Activated CD4-positive, alpha-beta memory T cell treated with anti-CD3 and anti-CD28 coated beads, Interleukin-2, amount 10 ng/mL, durations not matched to agents 7 days and 5 days (primary cell): ENCODE measurements at places on chromosomes 7 and 10.
A peak's percentile ranks its signal among the peaks of the same experiment; 100 is the strongest.

GRCh38 chr7:12896316-12896715, 208.9 kb downstream of the ARL4A start:
- no peaks in the 10 kb centered on the region for H3K36me3 ChIP-seq
- H3K4me1 ChIP-seq = no peaks in the 10 kb centered on the region
- no peak overlapping the region for H3K27ac ChIP-seq
- no peaks in the 10 kb centered on the region for H3K27me3 ChIP-seq

DNA sequence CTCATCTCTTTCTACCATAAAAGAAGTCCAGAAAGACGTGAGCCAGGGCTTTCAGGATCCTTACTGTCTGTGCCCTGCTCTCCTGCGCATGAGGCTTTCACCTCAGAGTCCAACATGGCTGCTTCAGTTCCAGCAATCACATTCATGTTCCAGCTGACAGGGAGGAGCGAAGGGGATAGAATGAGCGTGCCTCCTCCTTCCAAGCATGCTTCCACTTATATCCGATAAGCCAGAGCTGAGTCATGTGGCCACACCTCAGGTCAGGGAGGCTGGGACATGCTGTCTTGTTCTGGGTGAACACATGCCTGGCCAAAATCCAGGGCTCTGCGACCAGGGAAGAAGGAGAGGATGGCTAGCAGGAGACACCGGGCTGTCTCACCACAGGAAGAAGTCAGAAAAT, 248.2 kb downstream of the SKAP2 start:
- H3K27me3 ChIP-seq = peaks cover 5% of the 10 kb centered on the region
- H3K27ac ChIP-seq = no peak overlapping the region
- no peaks in the 10 kb centered on the region for H3K4me1 ChIP-seq
- H3K4me3 ChIP-seq = no peak overlapping the region
- H3K36me3 ChIP-seq = no peaks in the 10 kb centered on the region

- H3K27me3 ChIP-seq = no peaks in the 10 kb centered on the region
- H3K27ac ChIP-seq = no peak overlapping the region
- H3K36me3 ChIP-seq = no peaks in the 10 kb centered on the region
- DNase-seq = no peak
- H3K4me1 ChIP-seq = no peaks in the 10 kb centered on the region
These were observed 579.8 kb downstream of the GLRX3 start for GRCh38 chr10:130715686-130716670.

GRCh38 chr10:98323221-98324164, 55.5 kb upstream of the LOXL4 start:
- no peaks in the 10 kb centered on the region for H3K36me3 ChIP-seq
- no peak overlapping the region for H3K27ac ChIP-seq
- no peaks in the 10 kb centered on the region for H3K4me1 ChIP-seq
- no peak for DNase-seq

GRCh38 chr10:75544993-75545706, 113.7 kb downstream of the LRMDA start:
- H3K27me3 ChIP-seq = no peaks in the 10 kb centered on the region
- H3K27ac ChIP-seq = no peak overlapping the region
- no peaks in the 10 kb centered on the region for H3K36me3 ChIP-seq
- no peak for DNase-seq

GRCh38 chr10:22723783-22724182, 9.4 kb upstream of the PIP4K2A start:
- H3K36me3 ChIP-seq = no peaks in the 10 kb centered on the region
- H3K4me3 ChIP-seq = no peak overlapping the region
- H3K27ac ChIP-seq = no peak overlapping the region
- no peaks in the 10 kb centered on the region for H3K27me3 ChIP-seq
- peaks cover 6% of the 10 kb centered on the region for H3K4me1 ChIP-seq
- no peak for DNase-seq

DNA sequence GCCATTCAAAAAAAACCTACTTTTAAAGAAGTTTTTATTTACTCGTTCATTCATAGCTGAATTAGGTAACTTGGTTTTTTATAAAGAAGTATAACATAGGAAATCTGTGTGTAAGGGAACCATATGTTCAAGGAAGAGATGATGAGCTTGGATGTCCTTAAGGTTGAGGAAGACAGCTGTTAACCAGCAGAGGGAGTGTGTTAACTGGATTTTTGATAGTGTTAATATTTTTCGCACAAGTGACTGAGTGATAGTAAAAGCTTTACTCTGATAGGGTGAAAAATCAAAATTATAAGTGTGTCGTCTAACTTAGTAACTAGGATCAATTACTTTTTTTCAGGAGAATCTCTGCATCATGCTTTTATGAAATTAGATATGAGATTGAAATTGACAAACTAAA, 134.7 kb downstream of the ARL5B start:
- no peaks in the 10 kb centered on the region for H3K27me3 ChIP-seq
- no peaks in the 10 kb centered on the region for H3K4me1 ChIP-seq
- no peaks in the 10 kb centered on the region for H3K36me3 ChIP-seq
- no peak overlapping the region for H3K4me3 ChIP-seq
- no peak overlapping the region for H3K27ac ChIP-seq
- no peak for DNase-seq

GRCh38 chr7:82056282-82056681, 286.4 kb upstream of the HGF start:
- H3K4me3 ChIP-seq = no peak overlapping the region
- no peaks in the 10 kb centered on the region for H3K27me3 ChIP-seq
- DNase-seq = no peak
- no peak overlapping the region for H3K27ac ChIP-seq
- H3K4me1 ChIP-seq = no peaks in the 10 kb centered on the region

DNA sequence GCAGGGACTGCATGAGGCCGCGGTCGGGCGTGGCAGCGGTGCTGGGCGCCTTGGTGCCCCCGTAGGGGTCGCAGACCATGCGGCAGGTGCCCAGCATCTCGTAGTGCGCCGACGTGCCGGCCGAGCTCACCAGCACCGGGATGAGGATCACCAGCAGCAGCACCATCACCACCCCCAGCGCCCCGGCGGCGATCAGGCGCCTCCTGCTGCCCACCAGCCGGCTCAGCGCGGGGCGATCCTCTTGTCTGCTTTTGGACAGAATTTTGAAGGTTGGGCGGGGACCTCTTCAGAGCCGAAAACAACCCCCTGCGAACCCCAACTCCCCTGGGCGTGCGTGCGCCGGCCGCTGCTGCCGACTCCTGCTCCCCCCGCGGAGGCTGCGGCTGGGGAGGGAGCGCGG, 779 bp downstream of the C1QL3 start:
- no peak overlapping the region for H3K27ac ChIP-seq
- peaks cover 38% of the 10 kb centered on the region for H3K27me3 ChIP-seq
- peaks cover 15% of the 10 kb centered on the region for H3K4me1 ChIP-seq
- peak overlapping the region; percentile 44 for H3K4me3 ChIP-seq

DNA sequence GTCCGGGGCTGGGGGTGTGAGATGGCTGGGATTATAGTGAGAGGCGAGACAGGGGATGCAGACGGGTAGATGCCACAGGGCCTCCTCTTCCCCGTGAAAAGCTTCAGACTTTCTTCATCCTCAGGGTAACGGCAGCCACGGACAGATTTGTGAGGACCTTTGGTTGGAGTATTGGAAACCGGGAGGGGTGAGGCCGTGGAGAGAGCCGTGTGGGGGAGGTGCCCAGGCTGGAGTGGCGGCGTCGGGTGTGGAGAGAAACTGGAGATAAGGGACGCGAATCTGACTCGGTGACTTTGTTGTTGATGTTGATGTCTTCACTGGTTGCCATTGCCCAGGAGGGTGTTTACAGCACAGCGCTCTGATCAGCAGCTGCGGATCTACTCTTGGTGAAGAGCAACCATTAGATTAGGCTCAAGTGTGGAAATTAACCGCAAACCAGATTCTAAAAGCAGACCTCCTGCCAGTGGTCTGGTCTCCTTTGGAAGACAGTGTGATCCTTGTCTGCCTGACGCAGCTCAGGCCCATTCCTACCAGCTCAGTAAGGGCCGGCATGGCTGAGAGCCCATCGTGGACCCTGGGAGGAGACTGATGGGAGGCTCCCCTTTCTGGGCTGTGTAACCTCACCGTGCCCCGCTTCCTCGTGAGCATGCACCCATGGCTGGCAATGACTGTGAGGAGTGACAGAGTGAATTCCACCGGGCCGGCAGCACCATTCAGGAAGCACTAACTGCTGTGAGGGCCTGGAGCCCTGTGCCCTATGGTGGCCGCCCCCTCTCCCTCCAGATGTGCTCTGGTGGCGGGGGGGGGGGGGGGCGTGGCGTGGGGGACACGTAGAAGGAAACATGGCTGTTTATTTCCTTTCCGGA, 90.3 kb downstream of the INPP5A start:
- H3K27ac ChIP-seq = no peak overlapping the region
- no peaks in the 10 kb centered on the region for H3K36me3 ChIP-seq
- H3K4me1 ChIP-seq = peaks cover 3% of the 10 kb centered on the region
- H3K27me3 ChIP-seq = no peaks in the 10 kb centered on the region
- H3K4me3 ChIP-seq = no peak overlapping the region
- DNase-seq = no peak

DNA sequence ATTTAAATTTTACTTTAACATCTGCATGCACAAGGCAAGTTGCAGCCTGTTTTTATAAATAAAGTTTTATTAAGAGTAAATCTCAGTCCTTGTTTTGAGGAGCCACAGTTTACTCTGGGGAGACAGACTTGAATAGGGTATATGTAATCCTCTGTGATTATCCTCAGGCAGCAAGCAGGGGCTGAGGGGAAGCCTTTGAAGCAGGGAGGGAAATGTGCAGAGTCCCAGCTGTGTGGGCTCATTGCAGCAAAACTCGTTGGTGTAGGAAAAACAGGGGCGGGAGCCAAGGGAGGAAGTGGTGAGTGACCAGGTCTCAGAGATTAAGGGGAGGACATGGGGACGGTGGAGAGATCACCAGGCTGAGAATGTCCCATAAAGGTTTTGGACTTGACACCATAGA, 34.3 kb upstream of the SMC3 start:
- H3K4me1 ChIP-seq = peaks cover 60% of the 10 kb centered on the region
- no peak for DNase-seq
- H3K4me3 ChIP-seq = no peak overlapping the region
- H3K27me3 ChIP-seq = peaks cover 6% of the 10 kb centered on the region
- no peak overlapping the region for H3K27ac ChIP-seq
- no peaks in the 10 kb centered on the region for H3K36me3 ChIP-seq
